ENCODE measurements at places on chromosomes 5 and 9.

GRCh38 chr5:137822158-137822764, 45.4 kb upstream of the MYOT start:
- DNase-seq: no peak

DNA sequence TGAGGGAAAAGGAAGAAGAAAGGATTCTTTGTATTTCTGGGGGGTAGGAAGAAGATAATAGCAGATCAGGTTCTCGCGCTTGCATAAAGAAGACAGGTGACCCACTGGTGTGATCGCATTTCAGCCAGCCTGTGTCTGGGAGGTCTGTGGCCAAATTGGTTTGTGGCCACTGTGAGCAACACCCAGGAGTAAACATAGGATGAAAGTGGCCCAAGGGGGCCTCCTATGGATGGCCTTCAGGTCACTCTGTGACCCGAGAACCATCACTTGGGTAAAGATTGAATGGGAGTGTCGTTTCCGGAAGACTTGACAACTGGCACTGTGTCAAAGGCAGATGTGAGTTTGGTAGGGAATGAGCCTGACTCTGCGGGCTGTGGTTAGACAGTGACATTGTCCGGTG, 34.2 kb downstream of the RAI14 start:
- DNase-seq: no peak

GRCh38 chr9:133149130-133150015, 14.3 kb downstream of the GBGT1 start:
- no peak for DNase-seq

GRCh38 chr9:124441291-124441690, 9.0 kb upstream of the ADGRD2 start:
- no peak for DNase-seq

GRCh38 chr5:90558344-90559192, at the start of gene ADGRV1:
Gene ADGRV1, plus strand, starts transcription at chr5:90558797. Its CDS starts 99 bp downstream, at chr5:90558896.
- DNase-seq: no peak

GRCh38 chr9:135886147-135886981, 21.0 kb downstream of the CAMSAP1 start:
- no peak for DNase-seq

DNA sequence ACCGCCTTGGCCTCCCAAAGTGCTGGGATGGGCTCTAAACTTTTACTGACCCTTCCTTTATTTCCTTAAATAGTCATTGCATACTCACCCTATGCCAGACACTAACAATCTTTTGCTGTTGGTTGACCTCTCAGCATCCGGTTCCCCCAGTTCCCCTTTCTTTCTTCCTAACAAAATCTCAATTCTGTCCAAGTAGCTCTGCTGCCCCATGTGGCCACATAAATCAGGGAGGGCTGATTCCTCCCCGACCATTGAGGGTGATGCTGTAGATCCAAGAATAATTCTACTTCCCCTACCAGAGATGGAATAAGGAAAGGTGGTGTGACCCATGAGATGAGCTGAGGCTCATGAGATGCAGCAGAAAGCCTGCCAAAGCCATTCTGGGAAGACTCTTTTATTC, 315.3 kb upstream of the MSX2 start:
- no peak for DNase-seq

DNA sequence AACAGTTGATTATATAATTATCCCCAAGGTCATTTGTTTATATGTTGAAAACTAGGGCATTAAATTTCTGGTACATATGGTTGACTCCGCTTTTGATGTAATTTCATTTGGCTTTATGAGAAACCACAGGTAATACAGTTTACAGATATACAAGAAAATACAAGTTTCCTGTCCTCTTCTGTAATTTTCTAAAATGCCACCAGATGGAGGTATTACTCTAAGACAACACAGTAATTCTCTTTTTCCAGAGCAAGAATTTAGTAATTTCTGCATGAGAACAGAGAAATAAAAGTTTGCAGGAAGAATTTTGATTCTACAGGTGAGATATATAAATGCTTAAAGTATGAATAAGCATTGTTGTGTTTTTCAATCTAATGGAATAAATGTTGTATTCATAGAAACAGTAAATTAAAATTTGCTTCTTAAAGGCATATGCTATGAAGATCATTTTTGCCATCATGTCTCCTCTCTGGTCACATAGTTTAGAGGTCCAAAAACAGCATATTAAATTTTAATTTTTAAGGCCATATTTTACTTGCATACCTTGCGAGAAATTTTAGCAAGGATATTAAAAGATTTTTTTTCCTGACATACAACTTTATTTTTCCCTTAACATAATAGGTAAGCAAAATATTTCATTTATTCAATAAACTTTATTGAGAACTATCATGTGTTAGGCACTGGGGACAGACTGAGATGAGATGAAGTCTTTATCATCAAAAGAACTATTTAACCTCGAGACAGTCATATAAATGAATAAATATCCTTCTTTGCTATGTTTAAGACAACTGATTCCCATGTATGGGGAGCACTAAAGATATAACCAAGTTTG, 22.7 kb downstream of the CHD1 start:
- DNase-seq: no peak

GRCh38 chr5:55227664-55228430, 732 bp upstream of the MCIDAS start:
- DNase-seq: no peak

DNA sequence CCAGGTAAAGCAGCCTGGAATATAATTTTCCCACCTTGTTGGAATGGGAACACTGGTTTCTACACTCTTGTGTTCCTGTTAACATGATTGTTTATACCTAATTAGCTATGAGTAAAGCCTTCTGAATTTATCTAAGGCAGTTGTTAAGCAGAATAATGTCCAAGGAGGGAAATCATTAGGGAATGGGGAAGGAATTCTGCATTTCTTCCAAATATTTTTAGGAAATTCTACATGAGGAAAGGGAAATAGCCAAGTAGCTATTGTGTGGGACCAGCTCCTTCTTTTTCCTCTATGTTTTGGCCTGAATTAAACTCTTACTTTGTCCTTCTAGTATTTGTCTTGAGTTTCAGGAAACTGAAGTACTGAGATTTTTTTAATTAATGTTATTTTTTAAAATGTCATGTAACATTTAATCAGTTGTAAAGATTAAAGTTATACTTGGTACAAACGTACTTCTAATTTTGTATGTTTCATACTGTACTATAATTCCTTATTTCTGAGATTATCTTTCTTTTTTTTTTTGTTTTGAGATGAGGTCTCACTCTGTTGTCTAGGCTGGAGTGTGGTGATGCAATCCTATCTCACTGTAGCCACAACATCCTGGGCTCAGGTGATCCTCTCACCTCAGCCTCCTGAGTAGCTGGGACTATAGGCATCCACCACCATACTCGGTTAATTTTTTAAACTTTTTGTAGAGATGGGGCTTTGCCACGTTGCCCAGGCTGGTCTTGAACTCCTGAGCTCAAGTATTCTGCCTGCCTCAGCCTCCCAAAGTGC, 28.5 kb downstream of the ANKDD1B start:
- no peak for DNase-seq

DNA sequence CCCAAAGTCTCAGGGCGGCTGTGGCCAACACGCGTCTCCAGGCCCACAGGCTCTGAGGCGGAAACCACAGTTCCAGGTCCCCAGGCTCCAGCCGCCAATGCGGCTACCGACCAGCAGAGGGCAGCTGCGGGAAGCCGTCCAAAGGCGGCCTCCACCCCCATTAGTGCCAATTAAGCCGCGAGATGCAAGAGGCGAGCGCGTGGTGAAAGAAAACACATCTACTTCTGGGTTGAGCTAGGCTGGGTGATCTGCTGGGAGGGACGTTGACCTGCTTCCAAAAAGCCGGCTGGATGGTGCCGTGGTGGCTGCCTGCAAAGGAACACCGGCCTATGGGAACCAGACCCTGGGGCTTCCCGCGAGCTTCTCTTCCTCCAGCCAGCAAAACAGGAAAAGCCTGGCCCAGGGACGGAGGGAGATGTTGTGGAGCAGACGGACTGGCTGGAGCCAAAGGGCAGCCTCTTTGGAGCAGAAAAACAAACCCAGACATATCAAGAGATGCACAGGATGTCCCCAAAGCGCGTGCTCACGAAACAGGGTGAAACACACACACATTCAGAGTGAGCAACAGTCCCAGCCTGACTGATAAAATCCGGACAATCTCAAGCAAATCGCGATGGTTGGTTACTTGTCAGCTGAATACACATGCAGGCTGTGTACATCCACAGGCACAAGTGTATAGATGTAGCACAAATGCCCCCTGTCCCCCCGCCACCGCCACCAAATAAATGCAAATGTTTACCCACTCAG, 187.1 kb upstream of the BRINP1 start:
- peak; percentile 4 for DNase-seq

GRCh38 chr5:158869854-158870253, 229.9 kb downstream of the EBF1 start:
- DNase-seq: no peak

GRCh38 chr5:111892949-111893348, 136.0 kb upstream of the NREP start:
- DNase-seq: no peak

DNA sequence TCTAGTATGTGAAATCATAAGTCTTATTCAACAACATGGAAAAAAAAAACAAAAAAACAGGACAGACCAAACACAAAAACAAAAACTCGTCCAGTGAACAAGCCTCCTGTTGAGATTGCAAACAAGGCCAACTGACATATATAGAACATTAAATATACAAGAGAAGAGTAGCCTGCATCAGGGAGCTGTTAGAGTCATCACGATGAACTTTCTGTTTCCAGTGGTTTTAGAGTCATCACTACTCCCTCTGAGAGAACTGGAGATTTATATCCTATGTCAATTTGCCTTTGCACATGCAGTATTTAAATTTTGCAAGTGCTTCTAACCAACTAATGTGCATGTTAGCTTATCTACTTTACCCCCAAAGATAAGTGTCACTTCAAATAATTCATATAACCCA, 9.9 kb downstream of the SNCAIP start:
- DNase-seq: no peak

GRCh38 chr5:130868186-130868840, 296.7 kb downstream of the HINT1 start:
- no peak for DNase-seq

GRCh38 chr5:16534280-16534679, 68.7 kb upstream of the ZNF622 start:
- DNase-seq: no peak

GRCh38 chr5:26889815-26890214, 148.6 kb downstream of the CDH9 start:
- DNase-seq: no peak

DNA sequence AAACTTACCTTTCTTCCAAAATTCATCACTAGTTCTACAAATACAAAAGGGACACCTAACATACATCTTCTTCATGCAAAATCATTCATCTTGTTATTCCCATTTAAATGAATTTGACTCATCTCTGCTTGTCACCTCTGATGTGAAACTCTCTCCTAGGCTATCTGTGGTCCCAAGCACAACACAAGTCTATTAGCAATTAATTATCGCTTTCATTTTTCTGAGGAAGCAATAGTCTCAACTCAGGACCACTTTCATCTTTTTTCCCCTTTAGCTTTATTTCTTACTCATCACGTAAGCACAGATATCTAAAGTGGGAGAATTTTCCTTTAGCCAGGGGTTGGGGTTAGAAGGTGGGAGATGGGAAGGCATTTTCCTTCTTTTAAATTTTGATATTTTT, 131.9 kb downstream of the ST8SIA4 start:
- no peak for DNase-seq

GRCh38 chr5:21654-22233, 70.2 kb upstream of the PLEKHG4B start:
- DNase-seq: no peak

DNA sequence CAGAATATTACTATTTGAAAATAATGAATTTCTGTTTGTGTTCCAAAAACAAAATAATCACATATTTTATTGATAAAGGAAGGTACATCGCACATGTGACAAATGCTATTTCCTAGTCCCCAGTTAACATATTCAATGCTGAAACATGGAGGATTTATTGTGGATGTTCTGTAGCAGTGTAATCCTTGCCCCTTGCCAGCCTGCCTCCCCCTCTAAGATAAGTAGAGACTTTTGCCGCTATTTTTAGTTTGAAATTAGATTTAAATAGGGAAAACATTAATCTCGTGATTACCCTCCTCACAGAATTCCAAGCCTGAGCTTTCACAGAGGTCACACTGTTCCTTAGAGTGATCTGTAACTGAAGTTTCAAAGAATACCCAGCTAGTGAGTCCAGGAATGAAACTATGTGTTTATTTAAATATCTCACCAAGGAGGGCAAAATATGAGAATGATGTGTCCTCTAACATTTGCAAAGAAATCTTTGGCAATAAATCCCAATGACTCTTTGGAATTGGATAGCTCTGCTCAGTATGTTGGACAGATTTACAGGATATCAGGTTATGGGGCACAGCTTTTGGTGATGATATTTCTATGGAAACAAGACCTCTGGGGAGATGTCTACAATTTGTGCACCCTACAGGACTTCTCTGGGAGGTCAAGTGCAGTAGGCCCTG, 17.3 kb downstream of the CTXN3 start:
- DNase-seq: no peak

DNA sequence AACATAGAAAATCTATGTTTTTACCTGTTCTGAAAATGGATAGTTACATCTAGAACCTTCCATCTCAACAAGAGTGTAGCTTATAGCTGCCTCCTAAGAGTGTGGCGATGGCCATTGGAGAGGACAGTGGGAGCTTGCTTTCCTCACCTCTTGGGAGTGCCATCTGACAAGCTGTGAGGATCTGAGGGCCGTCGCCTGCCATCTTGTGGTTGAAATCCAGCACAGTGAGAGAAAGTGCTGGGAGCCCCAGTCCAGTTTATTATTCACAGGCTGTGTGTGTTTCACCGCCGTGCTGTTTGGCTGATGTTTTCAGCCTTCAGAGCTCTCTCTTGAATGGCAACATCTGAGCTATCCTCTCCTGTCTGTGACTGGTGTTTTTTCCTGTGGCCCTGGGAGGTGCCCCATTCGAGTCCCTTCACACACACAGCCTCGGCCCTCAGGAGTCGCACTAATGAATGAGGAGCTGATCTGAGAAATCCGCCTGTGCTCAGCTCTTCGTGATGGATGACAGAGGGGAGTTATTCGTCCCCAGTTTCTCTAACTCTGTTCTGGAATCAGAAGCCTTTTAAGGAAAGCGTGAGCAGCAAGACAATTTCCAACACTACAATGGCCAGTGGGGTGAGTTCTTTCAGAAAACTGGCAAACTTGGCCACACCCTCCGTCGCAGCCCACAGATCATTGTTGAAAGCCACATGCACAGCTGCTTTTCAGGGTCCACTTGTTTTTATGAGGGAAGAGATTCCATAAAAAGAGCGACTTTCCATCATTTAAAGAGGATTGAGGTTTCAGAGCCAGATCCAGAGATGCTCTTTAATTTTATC, 170.3 kb downstream of the PDZD2 start:
- DNase-seq: no peak

DNA sequence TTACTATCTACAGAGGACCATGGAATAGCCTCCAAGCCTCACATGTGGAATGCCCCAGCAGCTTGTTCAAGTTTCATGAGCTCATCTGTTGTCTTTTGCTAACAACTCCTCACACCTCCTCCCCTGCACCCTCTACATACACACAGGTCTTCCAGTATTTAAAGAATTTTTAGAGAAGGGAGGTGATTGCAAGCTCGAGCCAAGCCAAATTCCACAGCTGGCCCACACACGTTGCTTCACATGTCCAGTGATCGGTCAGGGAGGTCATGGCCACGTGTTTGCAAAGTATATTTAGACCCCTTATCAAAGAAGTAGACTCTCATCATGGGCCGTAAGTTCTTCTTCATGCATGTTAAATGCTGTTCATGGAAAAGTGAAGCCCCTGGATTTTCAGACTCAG, 281.7 kb downstream of the OSTF1 start:
- no peak for DNase-seq
